ENCODE measurements at places on chromosomes 12 and 14.

DNA sequence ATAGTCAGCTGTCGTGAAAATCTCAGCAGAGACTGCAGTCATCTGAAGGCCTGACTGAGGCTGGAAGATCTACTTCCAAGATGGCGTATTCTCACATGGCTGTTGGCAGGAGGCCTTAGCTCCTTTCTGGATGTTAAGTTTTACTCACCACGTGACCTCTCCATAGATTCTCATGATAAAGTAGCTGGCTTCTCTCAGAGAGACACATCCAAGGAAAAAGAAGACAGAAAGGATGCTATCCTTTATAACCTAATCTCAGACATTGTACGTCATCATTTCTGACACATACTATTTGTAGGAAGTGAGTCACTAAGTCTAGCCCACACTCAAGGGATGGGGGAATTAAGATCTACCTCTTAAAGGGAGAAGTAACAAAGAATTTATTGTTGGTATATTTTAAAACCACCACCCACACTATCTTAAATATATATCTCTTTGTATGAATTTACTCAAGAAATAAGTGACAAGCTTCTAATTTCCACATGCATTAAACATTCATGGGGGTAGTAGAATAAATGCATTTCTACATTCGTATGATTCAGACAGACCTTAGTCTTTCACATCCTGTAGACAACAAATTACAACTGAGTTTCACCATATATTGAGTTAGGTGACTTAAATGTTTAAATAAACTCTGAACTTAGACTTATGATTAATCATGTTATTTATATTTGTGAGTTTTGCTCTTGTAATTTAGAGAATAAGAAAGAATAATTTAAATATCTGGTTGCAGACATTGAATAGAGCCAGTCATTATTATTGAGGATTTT is 411.0 kb downstream of the LRIG3 start:
- no peak for DNase-seq

GRCh38 chr12:42584651-42585111 is 4.9 kb downstream of the PRICKLE1 start:
- no peak for DNase-seq

GRCh38 chr12:131001493-131001892 is 47.8 kb downstream of the ADGRD1 start:
- DNase-seq: no peak

GRCh38 chr14:72640911-72641485 is 252.9 kb downstream of the DPF3 start:
- DNase-seq: no peak

GRCh38 chr14:60926002-60926401 is 54.9 kb downstream of the TRMT5 start:
- no peak for DNase-seq

DNA sequence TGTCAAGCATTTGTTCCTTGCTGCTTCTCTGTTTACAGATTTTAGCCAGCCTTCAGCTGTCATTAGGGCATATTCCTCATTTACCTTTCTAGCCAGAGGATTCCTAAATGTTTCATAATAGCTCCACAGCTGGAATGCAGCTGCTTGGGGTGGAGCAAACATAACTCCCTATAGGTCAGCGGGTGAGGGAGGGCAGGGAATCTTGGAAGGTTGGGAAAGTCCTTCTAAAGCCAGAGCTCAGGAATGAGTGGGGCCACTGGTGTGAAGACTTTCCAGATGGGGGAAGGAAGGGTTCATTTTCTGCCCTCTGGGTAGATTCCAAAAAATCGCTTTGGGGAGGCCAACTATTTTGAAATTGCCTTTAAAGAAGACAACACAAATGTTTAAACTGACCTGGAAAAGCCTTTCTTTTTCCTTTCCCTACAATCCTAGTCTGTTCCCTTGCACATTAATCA is 16.3 kb upstream of the IRF2BPL start:
- DNase-seq: no peak

DNA sequence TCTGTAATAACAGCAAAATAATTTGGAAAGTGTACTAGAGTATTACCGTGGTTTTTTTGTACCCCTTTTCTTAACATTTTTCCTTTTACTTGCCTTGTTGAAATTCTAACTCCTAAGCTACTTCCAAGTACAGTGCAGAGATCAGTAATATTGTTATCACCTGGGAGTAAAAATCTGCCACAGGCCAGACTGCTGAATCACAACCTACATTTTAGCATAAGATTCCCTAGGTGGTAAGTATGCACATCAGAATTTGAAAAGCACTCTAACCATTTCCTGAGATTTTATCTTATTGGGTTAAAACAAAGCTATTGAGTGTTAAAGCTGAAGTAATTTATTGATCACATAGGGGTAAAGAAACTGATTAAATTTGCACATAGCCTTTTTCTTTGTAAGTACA is 55.2 kb upstream of the KCNH3 start:
- DNase-seq: no peak

DNA sequence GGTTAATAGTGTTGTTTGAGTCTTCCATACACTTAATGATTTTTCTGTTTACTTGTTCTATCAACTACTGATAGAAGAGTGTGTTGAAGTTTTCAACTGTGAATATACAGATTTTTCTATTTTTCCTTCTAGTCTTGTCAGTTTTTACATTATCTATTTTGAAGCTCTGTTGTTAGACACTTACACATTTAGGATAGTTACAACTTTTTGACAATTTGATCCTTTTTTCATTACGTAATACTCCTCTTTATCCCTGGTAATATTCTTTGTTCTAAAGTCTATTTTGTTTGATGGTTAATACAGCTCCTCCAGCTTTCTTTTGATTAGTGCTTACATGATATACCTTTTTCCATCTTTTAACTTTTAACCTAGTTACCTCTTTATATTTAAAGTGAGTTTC is 45.2 kb downstream of the DHRS2 start:
- no peak for DNase-seq

GRCh38 chr14:70080076-70080475 is 108.7 kb downstream of the SLC8A3 start:
- DNase-seq: no peak

DNA sequence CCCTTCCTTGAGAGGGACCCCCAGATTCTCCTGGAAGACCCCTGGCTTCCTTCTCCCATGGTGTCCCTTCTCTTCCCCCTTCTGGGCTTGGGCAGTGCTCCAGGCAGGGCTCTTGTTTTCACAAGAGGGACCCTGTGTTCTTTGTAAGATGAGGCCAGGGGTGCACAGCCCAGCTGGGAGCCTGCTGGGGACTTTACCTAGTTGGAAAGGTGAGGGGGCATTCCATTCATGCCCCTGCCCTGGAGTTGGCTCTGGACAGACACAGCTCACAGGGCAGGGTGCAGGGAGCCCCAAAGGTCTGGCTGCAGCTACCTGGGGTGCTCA is 31.2 kb downstream of the ISCA2 start:
- no peak for DNase-seq

GRCh38 chr14:60326274-60326673 is 77.3 kb downstream of the PPM1A start:
- DNase-seq: no peak

- no peak for DNase-seq
Observed at GRCh38 chr14:71618047-71618446, 314.2 kb upstream of the RGS6 start.

DNA sequence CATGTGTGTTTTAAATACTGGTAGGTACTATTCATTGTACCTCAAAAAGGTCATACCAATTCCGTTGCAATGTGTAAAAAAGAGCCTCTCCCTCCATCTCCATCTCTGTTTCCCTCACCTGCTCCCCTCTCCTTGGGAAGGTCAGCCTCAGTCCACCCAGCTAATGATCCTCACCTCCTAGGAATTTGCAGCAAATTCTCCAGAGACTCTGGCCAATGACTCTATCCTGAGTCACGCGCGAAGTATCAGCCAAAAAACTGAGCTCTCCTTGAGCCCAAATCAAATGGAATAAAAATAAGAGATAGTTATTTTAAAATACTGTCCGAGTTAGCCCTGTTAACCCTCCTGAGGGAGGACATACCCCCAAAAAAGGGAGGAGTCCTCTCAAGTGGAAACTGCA is 148.4 kb downstream of the DPF3 start:
- no peak for DNase-seq

GRCh38 chr12:120067901-120068300 is 48.7 kb downstream of the RAB35 start:
- no peak for DNase-seq

GRCh38 chr14:95513291-95513690 is 3.2 kb downstream of the SYNE3 start:
- no peak for DNase-seq

- DNase-seq: no peak
Observed at GRCh38 chr12:60266381-60266852, 670.6 kb downstream of the SLC16A7 start.

- no peak for DNase-seq
Observed at GRCh38 chr14:79730196-79730595, 481.1 kb downstream of the DIO2 start.

- DNase-seq: no peak
Observed at GRCh38 chr12:56165369-56165768, 7.2 kb downstream of the MYL6 start.

DNA sequence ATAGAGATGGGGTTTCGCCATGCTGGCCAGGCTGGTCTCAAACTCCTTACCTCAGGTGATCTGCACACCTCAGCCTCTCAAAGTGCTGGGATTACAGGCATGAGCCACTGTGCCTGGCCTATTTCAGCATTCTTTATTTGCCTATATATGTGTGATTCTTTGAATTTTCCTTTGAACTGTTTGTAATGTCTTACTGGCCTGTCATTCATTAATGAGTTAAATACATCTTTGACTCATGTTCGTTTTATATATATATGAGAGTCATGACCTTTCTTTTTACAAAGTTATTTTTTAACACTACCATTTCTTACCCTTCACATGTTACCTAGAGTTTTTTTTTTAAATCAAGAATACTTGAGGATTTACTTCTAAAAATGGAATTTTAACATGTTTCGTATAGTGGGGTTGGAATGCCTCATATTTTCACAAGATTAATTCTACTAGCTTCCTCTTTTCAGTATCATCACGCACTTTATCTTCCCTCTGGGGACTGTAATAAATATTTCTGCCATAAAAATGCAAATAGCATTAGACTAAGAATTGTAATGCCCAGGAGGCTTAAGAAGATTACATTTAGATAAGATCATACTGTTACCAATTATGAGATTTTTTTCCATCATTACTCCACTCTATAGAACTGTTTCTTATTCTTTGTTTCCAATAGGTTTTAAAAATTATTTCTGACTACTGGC is 66.7 kb downstream of the NTN4 start:
- DNase-seq: no peak

DNA sequence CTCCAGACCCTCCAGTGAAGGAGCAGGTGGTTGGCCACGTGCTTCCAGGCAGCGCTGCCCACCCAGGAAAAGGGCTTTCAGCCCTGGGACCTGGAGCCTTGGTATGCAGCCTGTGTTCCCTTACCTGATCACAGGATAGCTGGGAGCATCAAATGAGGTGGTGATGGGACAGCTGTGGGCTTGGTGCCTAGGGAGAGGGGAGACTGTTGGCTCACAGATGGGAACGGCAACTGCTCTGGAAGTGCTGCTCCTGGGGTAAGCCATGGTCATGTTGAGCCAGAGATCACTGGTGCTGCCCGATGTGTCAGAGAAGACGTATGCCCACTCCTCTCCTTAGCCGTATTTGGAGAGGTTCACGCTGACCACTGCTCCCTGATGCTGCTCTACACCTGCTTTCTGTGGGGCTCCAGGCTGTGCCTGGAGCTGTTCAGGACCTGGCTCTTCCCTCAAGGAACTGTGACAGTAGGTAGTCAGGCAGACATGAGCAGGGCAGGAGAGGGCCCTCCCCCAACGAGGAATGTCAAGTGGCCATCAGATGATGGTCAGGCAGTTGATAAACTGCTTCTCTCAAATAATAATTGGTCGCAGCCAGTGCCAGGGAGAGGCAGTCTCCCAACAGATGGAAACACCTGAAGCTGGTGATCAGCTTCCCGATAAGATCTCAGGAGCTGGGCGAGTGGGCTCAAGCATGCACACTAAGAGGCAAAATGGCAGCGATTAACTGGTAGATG is 2.8 kb upstream of the CYP46A1 start:
- no peak for DNase-seq

- DNase-seq: peak; percentile 56
Observed at GRCh38 chr12:12716151-12716792, 896 bp upstream of the CDKN1B start.

GRCh38 chr14:50002926-50003212 is 110.0 kb downstream of the ARF6 start:
- no peak for DNase-seq

GRCh38 chr12:124191966-124192365 is 102.9 kb upstream of the RFLNA start:
- DNase-seq: no peak

GRCh38 chr12:118409834-118410233 is 33.5 kb downstream of the SUDS3 start:
- no peak for DNase-seq

DNA sequence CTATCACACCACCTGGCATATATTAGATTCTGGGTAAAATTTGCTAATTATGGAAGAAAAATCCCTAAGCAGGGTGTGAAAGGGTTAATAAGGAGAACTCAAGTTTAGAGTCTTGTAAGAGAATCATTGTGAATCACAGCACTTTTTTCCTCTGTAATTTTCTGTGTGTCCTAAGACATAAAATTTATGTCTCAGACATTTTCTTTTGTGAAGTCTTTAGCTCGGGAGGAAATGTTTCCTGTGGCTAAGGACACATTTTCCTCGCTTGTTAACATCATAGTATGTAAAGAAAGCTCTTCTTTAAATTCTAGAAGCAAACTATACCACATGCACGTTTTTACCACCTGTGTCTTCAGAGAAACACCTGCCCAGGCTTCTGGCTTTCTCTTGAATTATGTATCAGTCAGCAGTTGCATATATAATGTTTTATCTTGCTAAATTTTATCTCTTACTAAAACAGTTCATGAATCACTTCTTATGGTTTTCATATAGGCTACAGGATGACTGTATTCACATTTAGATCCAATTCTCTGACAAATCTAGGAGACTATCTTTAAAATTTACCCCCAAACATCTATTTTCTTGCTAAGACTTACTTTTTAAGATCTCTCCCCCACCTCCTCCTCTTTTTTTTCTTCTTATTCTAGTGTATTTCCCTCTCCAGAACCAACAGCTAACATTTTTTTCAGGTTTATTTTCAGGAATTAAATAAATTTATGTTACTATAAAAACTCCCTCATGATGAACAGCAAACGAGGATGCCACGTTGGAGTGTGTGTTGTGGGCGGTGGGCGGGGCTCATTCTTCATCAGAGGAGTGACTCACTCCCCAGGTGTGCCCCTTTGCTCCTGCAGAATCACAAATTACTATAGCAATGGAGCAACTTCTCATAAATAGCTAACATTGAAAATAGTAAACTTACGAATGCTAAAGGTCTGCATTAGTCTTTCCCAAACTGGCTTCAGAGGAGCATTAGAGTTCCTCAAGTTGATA is 11.6 kb upstream of the CSRP2 start:
- DNase-seq: no peak

GRCh38 chr14:33131801-33132200 is 193.1 kb downstream of the NPAS3 start:
- DNase-seq: no peak

- DNase-seq: peak; percentile 29
Observed at GRCh38 chr12:102702447-102703114, 214.5 kb downstream of the PAH start.

Measured in substantia nigra (tissue), 51 donors.